Vagina (tissue), 2 donors: ENCODE measurements at places on chromosomes 12 and 14.
A peak's percentile ranks its signal among the peaks of the same experiment; 100 is the strongest.

GRCh38 chr14:30020687-30021086 is 93.0 kb upstream of the PRKD1 start:
- no peak for DNase-seq

GRCh38 chr12:108511633-108512540 is 3.2 kb upstream of the FICD start:
- no peak for DNase-seq

GRCh38 chr14:61438036-61438435 is 116.7 kb downstream of the PRKCH start:
- DNase-seq: no peak

DNA sequence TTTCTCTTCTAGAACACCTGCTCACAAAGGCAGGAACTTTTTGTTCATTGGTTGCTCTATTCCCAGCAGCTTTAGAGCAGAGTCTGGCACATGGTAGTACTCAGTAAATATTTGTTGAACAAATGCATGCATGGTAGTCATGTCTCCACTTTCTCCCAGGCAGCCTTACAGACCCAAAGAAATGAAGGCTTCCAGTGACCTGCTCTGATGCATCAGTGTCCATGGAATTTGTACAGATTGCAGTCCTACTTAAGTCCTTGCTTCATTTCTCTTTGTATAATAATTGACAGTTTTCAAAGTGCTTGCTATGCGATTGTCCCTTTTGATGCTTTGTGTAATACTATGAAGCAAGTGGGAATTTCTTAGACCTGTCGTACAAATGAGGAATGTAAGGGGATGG is 119.6 kb downstream of the DERA start:
- no peak for DNase-seq

DNA sequence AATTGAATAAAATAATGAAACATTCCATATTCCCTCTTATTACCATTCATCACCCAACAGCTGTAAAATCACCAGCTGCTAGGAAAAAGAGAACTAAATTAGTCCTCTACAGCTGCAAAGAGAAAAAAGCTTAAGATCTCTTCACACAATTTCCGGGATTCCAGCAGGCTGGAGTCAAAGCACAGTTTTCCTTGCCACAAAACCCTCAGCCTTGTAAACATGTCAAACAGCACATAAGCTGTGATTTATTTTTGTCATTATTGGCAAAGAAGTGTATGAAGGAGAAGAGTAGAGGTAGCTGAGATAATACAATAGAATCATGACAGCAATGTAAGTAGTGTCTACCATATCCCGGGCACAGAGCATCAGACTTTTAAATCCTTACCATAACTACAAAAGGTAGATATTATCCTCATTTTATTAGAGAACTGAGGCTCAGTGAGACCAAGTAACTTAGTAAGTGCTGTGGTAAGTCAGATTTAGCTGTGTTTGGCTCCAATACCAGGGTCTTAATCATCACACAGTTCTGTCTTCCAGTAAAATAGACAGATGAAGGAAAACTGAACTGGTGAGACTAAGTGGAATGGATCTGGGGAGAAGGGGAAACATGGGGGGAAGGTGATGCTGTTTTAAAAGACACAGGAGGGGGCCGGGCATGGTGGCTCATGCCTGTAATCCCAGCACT is 57.3 kb downstream of the NTN4 start:
- DNase-seq: no peak

- no peak for DNase-seq
Observed at GRCh38 chr12:67541625-67541991, 106.9 kb upstream of the DYRK2 start.

DNA sequence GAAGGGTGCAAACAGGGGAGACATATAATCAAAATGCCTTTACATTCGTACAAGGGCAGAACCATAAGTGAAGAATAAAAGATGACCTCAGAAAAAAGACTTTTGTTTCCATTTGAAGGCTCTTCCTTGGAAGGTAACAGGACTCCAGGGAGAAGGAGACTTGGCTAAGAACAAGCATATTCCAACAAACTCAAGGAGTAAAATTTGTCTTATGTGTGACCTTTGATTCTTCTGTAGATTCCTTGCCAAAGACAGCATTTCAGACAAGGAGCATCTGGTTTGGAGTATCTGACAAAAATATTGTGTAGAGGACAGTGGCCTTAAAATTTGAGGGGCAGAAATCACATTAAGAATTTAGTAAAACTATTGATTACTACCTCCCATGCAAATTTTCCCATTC is 991.9 kb downstream of the FLRT2 start:
- DNase-seq: no peak

DNA sequence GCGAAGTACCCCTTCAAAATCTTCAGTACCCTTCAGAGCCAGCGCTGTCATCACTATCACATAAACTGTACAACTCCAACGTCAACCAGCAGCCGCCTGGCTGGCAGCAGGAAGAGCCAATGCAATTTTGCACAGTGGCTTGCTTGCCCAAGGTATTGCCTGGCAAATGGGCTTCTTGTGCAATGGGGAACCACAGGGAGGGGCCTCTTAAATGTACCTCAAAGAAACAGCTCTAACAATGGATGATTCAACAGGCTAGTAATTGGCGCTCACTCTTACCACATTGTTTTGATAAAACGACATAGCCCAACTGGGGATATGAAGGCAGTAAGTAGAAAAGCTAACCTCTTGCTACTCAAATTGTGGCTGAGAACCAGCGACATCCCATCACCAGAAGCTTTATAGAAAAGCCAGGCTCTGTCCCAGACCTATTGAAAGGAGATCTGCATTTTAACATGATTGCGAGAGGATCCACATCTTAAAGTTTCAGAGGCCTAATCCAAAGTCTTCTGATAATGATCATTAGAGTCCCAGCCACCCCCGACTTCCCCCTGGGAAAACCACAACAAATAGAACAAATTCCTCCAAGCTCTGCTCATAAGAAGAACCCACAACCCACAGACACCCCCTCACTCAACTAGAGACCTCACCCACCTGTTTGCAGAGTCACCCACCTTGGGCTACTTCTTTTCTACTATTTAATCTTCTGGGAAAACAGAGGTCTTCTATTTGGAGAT is 125.3 kb upstream of the HIF1A start:
- DNase-seq: peak; percentile 87

- no peak for DNase-seq
Observed at GRCh38 chr12:31828071-31828470, 99.2 kb upstream of the AMN1 start.

DNA sequence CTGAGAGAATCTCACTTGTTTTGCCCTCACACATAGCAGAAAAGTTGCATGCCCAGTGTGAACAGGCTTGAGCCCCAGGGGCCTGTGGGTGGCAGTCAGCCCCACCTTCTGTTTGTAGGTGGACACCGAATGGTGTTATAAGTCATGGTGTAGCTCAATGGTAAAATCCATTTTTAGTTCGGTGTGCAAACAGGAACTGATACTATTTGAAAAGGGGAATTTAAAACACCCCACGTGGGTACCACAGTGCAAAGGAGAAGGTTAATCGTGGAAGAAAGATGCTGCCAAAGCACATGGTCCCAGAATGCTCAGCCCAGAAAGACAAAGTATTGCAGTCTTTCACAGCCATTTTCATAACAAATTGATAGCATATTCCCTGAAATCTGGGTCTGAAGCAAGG is 71.8 kb upstream of the GZMB start:
- DNase-seq: no peak

DNA sequence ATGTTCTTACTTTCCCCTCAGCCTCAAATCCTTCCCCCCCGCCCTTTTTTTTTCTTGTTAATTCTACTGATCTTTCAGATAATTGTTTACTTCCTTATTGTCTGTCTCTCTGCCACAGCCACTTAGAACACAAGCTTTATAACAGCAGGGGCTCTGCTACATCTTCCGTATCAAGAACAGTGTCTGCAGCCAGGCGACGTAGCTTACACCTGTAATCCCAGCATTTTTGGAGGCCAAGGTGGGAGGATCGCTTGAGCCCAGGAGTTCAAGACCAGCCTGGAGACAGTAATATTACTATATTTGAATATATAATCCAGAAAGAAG is 5.4 kb downstream of the SOS2 start:
- DNase-seq: no peak

DNA sequence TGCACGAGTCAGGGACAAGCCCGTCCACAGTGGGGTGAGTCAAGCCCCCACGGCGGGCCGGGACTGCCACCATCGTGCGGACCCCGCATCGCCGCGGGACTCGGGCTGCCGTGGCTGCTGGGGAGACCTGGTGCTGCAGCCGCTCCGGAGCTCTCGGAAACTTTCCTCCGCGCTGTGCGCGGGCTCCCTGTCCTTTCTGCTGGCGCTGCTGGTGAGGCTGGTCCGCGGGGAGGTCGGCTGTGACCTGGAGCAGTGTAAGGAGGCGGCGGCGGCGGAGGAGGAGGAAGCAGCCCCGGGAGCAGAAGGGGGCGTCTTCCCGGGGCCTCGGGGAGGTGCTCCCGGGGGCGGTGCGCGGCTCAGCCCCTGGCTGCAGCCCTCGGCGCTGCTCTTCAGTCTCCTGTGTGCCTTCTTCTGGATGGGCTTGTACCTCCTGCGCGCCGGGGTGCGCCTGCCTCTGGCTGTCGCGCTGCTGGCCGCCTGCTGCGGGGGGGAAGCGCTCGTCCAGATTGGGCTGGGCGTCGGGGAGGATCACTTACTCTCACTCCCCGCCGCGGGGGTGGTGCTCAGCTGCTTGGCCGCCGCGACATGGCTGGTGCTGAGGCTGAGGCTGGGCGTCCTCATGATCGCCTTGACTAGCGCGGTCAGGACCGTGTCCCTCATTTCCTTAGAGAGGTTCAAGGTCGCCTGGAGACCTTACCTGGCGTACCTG is 1.1 kb downstream of the PDE3A start:
- DNase-seq: peak; percentile 88

- no peak for DNase-seq
Observed at GRCh38 chr14:80448267-80448666, 237.0 kb upstream of the DIO2 start.

DNA sequence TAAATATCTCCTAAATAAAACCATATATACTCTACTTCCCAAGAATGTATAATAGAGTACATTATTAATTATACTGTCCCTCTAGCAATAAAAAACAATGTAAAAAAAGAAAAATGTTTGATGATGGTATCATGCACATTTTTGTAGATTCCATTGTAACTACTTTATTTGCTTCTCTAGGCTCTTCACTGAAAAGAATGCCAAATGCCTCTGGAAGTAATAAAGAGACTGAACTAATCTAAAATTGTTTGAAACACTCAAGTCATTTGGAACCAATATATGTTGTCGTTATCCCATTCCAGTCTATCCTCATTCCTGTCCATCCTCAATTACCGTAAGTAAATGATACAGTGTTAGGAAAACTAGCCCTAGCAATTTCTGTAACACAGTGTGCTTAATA is 233.6 kb downstream of the C12orf50 start:
- DNase-seq: no peak

DNA sequence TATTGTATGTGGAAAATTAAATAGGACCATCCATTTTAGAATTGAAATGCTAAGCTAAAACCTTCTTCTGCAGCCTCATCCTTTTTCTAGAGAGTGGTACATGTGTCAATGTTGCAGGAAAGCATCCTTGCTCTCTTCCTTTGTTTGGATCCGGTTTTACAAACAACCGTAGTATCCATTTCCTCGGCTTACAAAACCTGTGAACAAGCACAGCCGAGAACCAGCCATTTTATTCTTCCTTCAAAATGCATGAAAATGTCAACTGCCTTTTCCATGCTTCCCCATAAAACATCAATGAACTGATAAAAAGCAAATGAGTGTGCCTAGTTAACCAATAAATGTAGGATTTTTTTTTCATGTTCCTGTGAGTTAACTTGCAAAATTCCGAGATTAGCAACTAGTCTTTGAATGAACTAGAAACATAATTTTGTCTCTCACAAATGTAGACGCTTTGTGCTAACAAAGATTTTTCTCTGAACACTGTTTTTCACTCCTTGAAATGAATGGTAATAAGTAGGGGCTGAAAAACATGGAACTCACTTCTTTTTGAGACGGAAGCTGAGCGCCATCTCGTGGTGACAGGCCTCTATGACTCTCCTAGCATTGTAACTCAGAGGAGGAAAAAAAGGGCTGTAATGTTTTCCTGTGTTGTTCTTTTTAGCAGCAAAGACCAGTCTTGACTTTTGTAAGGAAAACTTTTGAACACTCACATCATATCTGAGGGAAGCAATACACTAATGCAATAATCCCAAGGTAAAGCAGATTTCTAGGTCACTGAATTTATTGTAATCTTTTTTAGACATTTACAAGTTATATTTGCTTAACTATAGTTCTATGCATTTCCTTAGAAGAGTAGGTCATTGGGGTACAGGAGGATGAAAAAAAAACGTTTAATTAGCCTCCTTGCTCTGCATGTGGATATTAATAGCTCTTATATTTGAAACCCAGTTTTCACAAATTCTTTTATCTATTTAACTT is 157.4 kb upstream of the FOXG1 start:
- no peak for DNase-seq

- DNase-seq: no peak
Observed at GRCh38 chr14:93106541-93107156, 9.1 kb downstream of the ITPK1 start.

- DNase-seq: no peak
Observed at GRCh38 chr14:79831195-79831892, 380.0 kb downstream of the DIO2 start.

DNA sequence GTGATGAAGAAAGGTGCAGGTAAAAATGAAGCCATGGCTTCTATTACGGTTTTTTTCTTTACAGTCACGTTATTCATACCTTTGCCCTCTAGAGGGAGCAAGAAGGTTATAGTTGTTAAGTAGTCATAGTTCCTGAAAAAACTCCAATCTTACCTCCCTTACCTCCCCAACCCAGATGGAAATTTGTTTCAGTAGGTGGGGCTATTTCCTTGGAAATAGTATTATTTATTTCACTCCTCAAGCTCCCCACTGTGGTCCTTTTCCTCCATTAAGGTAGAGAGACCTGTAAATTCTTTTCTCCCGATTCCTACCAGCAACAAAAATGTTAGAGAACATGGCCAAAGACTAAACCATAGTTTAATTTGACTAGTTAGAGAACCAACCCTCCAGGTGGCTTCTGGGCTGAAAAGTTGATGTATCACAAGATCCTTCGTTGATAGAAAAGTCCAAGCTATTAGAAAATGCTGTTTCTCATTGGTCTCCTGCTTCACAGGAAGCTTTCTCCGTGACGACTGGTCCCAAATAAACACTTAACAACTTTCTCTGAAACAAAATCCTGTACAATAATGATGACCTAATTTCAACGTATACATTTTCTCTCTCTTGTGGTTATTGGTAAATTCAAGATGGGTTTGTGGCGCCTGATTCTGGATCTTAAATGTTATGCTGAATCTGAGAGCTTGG is 43.5 kb downstream of the TMX1 start:
- no peak for DNase-seq

DNA sequence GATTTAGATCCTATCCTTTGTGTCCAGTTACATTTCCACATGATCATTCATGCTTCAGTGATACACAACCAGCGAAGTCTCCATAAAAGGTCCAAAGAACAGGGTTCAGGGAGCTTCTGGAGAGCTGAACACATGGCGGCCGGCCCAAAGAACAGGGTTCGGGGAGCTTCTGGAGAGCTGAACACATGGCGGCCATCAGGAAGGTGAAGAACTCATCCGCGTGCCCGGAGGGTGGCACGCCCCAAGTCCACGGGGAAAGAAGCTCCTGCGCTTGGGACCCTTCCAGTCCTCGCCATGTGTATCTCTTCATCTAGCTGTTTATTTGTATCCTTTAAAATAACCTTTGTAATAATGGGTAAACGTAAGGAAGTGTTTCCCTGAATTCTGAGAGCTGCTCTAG is 91.9 kb upstream of the FLRT2 start:
- no peak for DNase-seq
